ENCODE measurements at places on chromosomes 5 and 9. TPM values are rescaled to one million over a fixed set of nuclear protein-coding genes. Genes with fewer than 3 reads are reported as not detected.

GRCh38 chr5:15499528-15500324 is at the start of gene FBXL7:
FBXL7 (plus strand) TSS chr5:15500180.
- peak; percentile 82 for ATAC-seq

DNA sequence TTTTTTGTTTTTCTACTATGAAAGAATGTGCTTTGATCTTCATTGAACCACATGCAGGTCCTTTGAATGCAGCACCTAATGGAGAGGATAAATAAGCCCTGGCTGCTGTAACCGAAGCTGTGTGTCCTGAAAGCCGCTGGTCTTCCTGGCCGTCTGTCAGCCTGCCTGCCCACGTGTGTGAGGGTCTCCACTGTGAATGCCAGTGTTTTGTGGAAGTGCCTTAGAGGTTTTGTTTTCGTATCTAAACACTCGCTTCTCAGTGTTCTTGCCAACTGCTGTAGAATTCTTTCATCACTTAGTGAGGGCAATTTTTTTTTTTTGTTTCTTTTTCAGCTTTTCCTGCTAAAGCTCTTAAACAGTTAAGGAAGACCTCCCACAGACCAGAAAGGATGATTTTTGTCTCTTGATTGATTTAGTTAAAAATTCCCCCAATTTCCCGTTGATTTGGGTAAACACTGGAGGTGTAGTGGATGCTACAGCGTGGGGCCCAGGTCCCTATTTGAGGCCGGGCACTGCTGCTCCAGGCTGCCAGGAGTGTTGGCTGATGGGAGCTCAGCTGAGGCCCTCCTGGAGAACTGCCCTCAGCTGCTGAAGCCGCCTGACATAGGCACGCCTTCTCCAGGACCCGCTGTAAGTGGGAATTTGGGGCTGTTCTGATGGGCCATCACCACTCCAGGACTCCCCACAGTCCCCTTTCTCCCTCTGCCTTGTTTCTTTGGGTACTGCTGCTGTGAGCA is 29.2 kb upstream of the PTCH1 start:
- ATAC-seq, result no peak

GRCh38 chr5:72307573-72307967 is 12.5 kb downstream of the MRPS27 start:
- no peak for ATAC-seq

GRCh38 chr5:151923866-151924476 is 680 bp downstream of the GLRA1 start:
- peak; percentile 72 for ATAC-seq

- no peak for ATAC-seq
Observed at GRCh38 chr9:108860764-108861163, 1.3 kb upstream of the ACTL7A start.

- peak; percentile 13 for ATAC-seq
Observed at GRCh38 chr9:125521462-125522327, 185.3 kb downstream of the MAPKAP1 start.

GRCh38 chr9:134500931-134501760 is 140.5 kb upstream of the COL5A1 start:
- no peak for ATAC-seq

GRCh38 chr5:132243366-132243977 is 14.0 kb upstream of the PDLIM4 start:
- no peak for ATAC-seq

DNA sequence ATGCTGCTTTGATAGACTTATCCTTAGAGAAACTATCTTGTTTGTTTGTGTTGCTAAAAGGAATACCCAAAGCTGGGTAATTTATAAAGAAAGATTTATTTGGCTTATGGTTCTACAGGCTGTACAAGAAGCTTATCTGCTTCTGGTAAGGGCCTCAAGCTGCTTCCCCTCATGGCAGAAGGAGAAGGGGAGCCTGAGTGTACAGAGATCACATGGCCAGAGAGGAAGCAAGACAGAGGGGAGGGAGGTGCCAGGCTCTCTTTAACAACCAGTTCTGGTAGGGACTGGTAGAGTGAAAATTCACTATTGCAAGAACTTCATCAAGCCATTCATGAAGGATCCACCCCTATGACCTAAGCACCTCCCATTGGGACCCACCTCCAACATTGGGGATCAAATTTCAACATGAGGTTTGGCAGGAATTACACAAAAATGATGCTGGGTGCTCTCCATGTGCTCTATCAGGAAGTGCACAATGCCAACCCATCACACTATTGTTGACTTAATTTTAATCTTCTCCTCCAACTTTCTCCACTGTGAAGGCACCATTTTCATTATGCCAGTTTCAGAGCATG is 115.1 kb upstream of the SHB start:
- no peak for ATAC-seq

DNA sequence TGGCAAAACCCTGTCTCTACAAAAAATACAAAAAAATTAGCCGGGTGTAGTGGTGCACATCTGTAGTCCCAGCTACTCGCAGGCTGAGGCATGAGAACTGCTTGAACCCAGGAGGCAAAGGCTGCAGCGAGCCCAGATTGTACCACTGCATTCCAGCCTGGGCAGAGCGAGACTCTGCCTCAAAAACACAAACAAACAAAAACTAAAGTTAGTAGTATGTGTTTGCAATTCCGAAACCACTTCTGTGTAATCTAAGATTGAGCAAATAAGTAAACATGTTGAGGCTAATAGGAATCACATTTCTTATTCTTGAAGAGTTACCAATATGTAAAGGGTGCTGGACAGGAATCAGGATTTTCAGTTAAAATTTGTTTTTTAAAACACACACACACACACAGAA is 70.0 kb upstream of the SUSD1 start:
- no peak for ATAC-seq

DNA sequence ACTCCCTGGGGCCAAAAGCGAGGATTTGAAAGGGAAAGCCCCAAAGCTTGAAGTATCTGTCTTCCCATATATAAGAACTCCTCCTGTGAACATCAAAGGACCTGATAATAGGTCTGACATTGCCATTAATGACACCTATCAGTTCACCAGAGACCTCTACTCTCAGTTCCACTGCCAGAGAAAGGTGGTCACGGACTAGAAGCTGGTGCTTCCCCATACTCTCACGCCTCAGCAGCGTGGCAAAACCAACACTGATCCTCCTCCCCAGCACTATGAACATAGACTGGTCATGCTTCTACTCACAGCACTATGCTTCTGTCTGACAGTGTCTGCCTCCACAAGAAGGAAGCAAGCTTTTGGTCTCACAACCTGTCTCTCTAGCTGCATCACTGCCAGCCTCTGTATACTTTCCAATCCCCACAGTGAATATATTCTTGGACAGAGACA is 37.9 kb downstream of the NRG2 start:
- no peak for ATAC-seq

- no peak for ATAC-seq
Observed at GRCh38 chr5:55603922-55604321, 69.2 kb upstream of the PLPP1 start.

DNA sequence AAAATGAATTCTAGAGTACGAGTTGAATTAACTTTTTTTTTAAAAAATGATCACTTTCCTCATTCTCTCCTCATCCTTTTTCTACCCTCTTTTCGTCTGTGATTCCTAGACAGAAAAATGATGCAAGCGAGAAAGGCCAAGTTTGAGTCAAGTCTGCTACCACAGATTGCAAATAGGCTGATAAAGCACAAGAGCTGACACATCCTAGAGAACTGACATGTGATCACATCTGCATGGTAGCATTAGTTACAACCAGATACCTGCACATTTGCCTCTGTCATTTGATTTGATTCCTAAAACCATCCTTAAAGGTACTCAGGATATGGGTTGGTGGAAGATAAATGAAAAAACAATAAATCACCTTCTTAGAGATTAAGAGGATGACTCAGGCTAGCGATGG is 225.4 kb upstream of the PPP1R2B start:
- ATAC-seq, result no peak

- no peak for ATAC-seq
Observed at GRCh38 chr5:173895401-173896165, 7.4 kb downstream of the CPEB4 start.

DNA sequence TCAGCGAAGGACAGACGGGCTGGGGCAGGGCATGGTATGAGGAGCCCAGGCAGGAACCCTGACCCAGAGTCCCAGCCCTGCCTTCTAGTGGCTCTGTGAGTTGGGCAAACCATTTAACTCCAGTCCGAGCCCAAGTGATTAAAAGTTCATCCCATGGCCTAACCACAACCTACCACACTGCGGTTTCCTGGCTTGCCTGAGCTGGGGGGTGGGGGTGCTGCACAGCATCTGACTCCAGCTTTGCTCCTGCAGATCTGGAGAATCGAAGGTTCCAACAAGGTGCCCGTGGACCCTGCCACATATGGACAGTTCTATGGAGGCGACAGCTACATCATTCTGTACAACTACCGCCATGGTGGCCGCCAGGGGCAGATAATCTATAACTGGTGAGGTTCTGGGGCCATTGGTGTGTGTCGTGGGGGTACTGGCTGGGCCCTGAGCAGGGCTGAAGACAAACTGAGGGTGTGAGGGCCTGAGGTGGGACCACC is 49.0 kb downstream of the STOM start:
- no peak for ATAC-seq

- ATAC-seq, result no peak
Observed at GRCh38 chr9:18448101-18448500, 25.9 kb upstream of the ADAMTSL1 start.

- ATAC-seq, result no peak
Observed at GRCh38 chr5:154948313-154948712, 7.4 kb downstream of the MRPL22 start.

GRCh38 chr5:43191740-43192557 is at the start of gene NIM1K:
NIM1K (plus strand) TSS chr5:43192225; CDS start chr5:43245776, 53,551 bp downstream.
- peak; percentile 89 for ATAC-seq

- peak; percentile 51 for ATAC-seq
Observed at GRCh38 chr5:157689942-157690689, 18.8 kb downstream of the C5orf52 start.

DNA sequence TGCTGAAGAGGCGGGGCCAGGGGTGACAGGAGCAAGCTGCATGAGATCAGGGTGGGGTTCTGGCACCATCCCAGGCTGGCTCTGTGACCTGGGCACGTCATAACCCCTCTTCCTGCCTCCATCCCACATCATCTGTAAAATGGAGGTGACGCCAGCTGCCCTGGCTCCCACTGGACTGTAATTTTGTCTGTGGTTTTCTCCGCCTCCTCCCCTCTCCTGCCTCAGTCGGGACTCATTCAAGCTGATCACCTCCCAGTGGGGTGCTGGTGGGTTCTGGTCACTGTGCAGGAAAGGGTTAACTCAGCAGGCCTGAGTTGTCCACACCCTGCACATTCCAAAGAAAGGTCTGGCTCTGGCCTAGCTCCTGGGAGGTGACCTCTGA is 128.2 kb downstream of the RXRA start:
- no peak for ATAC-seq

- ATAC-seq, result no peak
Observed at GRCh38 chr5:36217988-36218387, 23.7 kb downstream of the NADK2 start.

- ATAC-seq, result no peak
Observed at GRCh38 chr9:116072046-116072445, 81.5 kb upstream of the PAPPA start.

DNA sequence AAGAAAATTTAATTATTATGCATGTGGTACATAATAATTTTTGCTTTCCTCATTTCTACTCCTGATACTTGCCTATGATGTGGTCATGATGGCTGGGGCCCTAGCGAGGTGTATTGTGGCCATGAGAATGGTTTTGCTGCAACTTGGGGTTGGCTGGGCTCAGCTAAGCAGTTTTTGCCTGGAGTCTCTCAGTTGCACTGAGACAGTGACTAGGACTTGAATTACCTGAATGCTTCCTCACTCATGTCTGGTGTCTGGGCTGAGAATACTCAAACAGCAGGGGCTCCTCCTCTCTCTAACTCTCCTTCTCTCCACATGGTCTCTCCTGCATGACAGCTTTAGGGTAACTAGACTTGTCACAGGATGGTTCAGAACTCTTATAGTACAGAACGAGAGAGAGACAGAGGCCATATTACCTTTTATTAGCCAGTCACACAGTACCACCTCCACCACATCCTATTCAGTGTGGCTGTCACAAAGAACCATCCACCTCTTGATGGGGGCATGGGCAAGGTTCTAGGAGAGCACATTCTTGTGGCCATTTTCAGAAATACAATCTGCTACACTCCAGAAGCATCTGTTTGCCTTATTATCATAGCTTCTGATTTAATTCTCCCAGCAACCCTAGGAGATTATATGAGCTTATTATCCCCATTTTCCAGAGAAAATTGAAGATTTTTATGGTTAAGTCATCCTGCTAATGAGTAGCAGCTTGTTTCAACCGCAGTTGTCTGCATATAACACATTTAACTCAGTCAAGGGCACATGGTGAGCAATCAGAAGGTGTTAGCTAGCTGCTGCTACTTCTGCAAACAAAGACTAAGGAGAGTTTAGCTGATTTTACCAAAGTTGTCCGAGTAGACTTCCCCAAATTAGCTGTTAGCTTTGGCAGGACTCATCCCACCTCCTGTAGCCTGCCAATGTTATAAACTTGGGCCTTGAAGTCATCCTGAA is 245.1 kb downstream of the DOCK8 start:
- ATAC-seq, result no peak

DNA sequence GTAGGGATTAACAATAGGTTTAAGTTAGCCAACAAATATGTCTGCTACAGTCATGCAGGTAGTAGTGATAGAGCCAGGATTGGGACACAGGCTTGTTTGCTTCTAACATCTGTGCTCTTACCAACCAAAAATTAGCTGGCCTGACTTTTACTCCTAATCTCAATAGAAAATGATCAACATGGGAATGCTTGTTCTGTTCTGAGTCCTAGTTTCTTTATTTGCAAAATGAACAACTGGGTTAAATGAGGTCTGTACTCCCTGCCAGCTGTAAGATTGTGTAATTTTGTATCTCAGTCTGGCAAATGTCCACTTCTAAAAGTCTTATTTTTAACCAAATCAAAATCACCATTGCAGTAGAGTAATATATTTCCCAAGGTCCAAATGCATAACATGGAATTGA is 216.8 kb downstream of the NMUR2 start:
- ATAC-seq, result no peak

GRCh38 chr5:172584638-172585037 is 56.4 kb upstream of the NEURL1B start:
- no peak for ATAC-seq

- no peak for ATAC-seq
Observed at GRCh38 chr5:15191012-15191411, 309.0 kb upstream of the FBXL7 start.

GRCh38 chr5:28310696-28311095 is 1272.3 kb upstream of the CDH9 start:
- no peak for ATAC-seq

DNA sequence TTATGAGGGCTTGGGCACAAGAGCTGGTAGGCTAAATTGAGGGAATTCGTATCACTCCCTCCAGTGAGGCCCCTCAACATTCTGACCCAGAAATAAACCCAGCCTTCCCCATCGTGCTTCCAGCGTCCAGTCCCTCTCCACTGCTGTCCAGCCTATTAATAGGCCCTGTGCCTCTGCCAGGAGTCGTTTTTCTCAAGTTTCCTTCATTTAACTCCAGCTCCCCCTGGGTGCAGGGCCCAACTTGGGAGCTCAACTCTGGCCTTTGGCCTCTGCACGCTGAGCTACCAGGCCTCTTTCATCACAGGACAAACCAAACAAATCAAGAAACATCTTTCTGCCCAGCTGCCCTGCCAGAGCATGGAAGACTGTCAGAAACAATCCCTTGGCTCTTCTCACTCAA is 10.0 kb downstream of the HBEGF start:
- no peak for ATAC-seq

Gene CLPTM1L
- 113 TPM for total RNA-seq

Gene OR1J2
- total RNA-seq, result not detected

Gene FYB1
- total RNA-seq, result 10.3 TPM

Gene ENTPD2
- 0.63 TPM for total RNA-seq

Gene TAS2R1
- total RNA-seq, result 0.81 TPM

Gene SCGB3A2
- not detected for total RNA-seq

Gene CNTFR
- total RNA-seq, result 0.41 TPM

Gene HTR4
- total RNA-seq, result 0.17 TPM

Gene CDHR2
- total RNA-seq, result 0.60 TPM

Gene NUDT12
- total RNA-seq, result 21.1 TPM

Gene TAF1L
- total RNA-seq, result 0.09 TPM

Data from motor neuron (in vitro differentiated cells).